CD4-positive, alpha-beta T cell treated with Interleukin-1 beta for 1 hour (primary cell): ENCODE measurements at places on chromosomes 12 and 14.

GRCh38 chr14:100577321-100577985 lies 9.8 kb downstream of the BEGAIN start:
- no peak for DNase-seq

GRCh38 chr12:3795066-3795465 lies 42.2 kb upstream of the CRACR2A start:
- no peak for DNase-seq

DNA sequence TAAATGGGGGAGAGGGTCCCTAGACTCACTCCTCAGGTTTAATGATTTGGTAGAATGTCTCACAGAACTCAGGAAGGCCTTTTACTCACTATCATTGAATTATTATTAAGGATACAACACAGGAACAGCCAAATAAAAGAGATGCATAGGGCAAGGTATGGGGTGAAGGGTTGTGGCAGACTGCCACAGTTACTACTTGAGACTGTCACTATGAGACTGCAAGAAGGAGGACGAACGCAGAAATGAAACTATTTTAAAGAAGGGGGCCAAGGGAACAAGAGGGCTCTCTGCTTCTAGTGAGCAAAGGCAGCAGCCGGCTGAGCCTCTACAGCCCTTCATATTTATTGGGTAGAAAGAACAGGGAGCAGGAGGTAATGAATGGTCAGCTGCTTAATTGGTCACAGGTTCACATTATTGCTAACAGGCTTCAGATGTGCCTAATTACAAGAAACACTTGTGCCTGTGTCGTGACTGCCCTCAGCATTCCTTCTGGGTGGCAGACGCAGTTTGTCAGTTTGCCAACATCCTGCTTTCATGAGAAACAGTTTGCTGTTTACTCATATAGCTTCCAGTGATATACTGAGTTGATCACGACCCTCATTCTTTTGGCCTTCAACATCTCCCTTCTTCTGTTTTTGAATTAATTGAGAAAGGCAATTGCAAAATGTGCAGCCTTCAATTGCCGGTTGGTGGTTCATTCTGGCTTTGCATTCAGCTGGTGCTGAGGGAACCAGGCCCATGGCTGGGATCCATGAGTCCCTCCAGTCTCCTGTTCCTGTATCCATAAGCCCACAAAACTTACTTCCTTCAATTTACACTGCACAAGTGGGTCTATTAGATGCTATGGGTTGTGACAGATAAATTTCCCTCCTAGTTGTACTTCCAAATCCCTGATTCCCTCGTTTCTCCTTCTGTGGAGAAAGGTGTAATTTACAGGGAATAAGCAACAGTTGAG lies 82.8 kb upstream of the PLEKHG7 start:
- no peak for DNase-seq

- DNase-seq, result peak; percentile 54
Measured at GRCh38 chr14:54450535-54450934, 9.4 kb upstream of the CNIH1 start.

- DNase-seq, result no peak
Measured at GRCh38 chr12:66903782-66904396, 225.0 kb upstream of the GRIP1 start.

DNA sequence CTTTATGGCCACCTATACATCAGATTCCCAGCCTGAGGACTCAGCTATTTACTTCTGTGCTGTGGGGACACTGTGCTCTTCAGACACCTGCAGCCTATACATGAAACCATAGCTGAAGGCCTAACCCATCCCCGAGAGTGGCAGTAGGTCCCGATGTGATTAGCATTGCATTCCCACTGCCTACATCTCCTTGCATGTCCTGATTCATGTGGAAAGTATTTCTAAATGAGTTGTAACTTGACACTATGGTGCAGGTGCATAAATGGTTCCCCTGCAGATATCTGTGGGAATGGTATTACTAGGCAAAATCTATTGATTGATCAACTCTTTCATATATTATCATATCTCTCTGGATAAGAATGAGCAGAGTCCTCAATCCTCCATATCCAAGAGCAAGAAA lies 433.5 kb downstream of the DAD1 start:
- DNase-seq, result no peak

DNA sequence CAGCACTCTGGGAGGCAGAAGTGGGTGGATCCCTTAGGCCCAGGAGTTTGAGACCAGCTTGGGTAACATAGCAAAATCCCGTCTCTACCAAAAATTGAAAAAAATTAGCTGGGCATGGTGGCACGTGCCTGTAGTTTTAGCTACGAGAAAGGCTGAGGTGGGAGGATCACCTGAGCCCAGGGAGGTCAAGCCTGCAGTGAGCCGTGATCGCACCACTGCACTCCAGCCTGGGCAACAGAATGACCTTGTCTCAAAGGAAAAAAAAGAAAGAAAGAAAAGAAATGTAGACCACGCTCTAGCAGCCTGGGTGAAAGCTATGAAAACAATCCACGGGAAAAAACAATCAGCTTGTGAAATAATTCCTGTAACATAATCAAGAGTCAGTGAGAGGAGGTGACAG lies 29.0 kb downstream of the SARNP start:
- DNase-seq, result no peak

GRCh38 chr14:85528080-85528896 lies 1.7 kb upstream of the FLRT2 start:
- DNase-seq, result no peak

DNA sequence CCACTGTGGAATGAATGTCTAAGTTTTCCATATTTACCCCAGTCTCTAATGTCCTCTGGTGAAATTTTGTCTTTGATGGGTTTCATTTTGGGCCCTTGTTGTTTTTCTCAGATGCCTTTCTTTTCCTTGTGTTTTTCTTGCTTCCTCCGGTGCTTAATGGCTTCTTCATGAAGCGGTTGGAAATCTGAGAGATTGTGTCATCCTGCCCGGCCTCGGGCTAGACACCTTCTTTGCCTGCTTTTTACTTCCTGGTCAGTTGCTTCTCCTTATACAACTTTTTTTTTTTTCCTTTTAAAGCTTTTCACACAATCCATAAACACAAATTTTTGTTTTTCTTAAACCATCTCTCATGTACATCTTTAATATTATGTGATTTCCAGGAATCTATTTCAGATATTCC lies 7.1 kb downstream of the ETV6 start:
- no peak for DNase-seq

DNA sequence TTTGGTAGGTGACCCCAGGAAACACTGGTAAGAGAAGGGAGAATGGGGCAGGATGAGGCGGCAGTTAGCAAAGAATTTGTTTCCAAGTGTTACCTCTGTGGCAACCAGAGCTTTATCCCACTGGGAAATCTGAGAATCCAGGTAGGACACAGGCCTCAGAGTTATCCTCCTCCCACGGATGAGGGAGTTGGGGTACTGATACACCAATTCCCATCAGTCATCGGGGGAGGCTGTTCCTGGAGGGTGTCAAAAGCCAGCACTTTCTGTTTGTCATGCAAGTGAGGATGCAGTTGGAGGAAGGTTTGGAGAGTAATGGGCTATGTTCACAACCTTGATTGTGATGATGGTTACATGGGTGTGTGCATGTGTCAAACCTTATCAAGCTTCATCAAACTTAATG lies 221.2 kb upstream of the SFSWAP start:
- no peak for DNase-seq

DNA sequence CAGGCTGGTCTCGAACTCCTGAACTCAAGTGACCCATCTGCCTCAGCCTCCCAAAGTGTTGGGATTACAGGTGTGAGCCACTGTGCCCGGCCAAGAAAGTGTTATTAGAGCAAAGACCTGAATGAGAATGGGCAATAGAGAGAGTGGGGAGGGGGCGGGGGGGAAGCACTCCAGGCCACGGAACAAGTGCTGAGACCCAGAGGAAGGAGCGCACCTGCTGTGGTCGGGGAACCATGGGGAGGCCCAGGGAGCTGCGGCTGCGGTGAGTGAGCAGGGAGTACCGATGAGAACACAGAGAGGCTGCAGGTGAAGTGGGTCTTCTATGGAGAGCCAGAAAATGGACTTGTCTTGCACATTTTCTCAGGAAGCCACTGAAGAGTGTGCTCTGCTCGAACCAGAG lies 10.8 kb downstream of the SMIM41 start:
- no peak for DNase-seq

GRCh38 chr12:126342866-126343265 lies 1277.6 kb downstream of the AACS start:
- no peak for DNase-seq

GRCh38 chr14:76773188-76773885 lies 12.1 kb downstream of the VASH1 start:
- DNase-seq, result peak; percentile 22

GRCh38 chr12:17357396-17357795 lies 732.6 kb downstream of the RERGL start:
- DNase-seq, result no peak

DNA sequence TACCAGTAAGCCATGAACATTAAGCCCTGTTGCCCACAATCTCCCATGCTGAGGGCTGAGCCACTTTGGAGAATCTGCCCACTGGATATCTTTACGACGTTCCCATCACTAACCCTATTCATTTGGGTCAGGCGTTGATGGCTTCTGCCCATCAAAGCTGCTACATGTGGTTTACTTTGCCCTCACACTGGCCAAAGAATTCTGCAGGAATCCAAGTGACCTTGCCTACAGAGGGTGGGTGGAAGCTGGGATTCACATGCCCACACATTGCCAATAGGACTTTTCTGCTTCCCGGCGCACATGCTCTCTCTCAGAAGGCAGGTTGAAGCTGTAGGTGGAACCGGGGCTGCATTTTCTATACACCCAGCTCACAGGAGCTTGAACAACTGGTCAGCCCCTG lies 28.3 kb downstream of the OAS2 start:
- DNase-seq, result no peak

DNA sequence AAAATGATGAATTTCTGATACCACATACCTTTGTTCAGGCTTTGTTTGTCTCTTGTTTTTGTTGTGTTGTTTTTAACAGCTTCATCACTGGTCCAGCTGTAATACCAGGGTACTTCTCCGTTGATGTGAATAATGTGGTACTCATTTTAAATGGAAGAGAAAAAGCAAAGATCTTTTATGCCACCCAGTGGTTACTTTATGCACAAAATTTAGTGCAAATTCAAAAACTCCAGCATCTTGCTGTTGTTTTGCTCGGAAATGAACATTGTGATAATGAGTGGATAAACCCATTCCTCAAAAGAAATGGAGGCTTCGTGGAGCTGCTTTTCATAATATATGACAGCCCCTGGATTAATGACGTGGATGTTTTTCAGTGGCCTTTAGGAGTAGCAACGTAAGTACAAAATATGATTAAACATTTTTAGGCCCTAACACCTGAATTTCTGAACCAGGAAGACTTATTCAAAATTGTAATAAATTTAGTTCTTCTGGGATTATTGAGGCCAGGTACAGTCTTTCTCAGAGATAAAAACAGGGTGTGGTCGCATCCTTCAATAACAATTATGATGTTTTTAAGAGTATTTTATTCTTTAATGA lies 22.4 kb downstream of the RXYLT1 start:
- no peak for DNase-seq
